ENCODE measurements at places on chromosomes 12 and 14. TPM values are rescaled to one million over a fixed set of nuclear protein-coding genes. Genes with fewer than 3 reads are reported as not detected.

PRPH gene
- total RNA-seq: 0.92 TPM

STXBP6 gene
- total RNA-seq: not detected

CLEC1B gene
- total RNA-seq: not detected

EEA1 gene
- total RNA-seq: 46.8 TPM

RHOJ gene
- 19.0 TPM for total RNA-seq

Data from aortic smooth muscle cell (primary cell).